Pulmonary artery endothelial cell (primary cell): ENCODE measurements at places on chromosomes 3 and 15. TPM values are rescaled to one million over a fixed set of nuclear protein-coding genes. Genes with fewer than 3 reads are reported as not detected.

LDHAL6B gene
- total RNA-seq, result not detected in 2 replicates

AADACL2 gene
- total RNA-seq, result not detected in 2 replicates

ITIH3 gene
- total RNA-seq, result not detected in 2 replicates

SEC61A1 gene
- 248 and 301 TPM in 2 replicates for total RNA-seq

TMPRSS7 gene
- total RNA-seq, result not detected in 2 replicates

ONECUT1 gene
- not detected in 2 replicates for total RNA-seq

WDR93 gene
- under 0.01 and 0.07 TPM in 2 replicates for total RNA-seq
